ENCODE measurements at places on chromosomes 2 and 18. TPM values are rescaled to one million over a fixed set of nuclear protein-coding genes. Genes with fewer than 3 reads are reported as not detected.
A peak's percentile ranks its signal among the peaks of the same experiment; 100 is the strongest.

The KCNJ3 gene
- polyA plus RNA-seq = 7.4 TPM

- DNase-seq = no peak
Measured at GRCh38 chr2:40380721-40381120, 71.2 kb downstream of the SLC8A1 start.

DNA sequence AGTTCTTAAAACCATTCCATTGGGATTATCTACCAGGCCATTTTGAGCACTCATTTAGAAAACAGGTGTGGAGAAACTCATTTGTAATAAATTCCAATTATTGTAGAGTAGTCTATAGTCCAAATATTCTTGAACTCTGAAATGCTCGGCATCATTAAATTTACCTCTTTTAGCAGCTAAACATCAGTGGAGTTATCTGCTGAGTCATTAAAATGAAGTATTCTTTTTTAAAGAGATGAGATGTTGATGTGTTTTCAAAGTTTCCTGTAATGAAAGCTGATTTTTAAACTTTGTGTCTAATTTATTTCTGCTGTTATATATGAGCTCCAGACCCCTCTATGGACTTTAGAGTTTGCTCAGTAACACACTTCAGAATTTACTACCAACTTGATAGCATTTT is 1635.2 kb downstream of the SUCLG1 start:
- no peak for DNase-seq

DNA sequence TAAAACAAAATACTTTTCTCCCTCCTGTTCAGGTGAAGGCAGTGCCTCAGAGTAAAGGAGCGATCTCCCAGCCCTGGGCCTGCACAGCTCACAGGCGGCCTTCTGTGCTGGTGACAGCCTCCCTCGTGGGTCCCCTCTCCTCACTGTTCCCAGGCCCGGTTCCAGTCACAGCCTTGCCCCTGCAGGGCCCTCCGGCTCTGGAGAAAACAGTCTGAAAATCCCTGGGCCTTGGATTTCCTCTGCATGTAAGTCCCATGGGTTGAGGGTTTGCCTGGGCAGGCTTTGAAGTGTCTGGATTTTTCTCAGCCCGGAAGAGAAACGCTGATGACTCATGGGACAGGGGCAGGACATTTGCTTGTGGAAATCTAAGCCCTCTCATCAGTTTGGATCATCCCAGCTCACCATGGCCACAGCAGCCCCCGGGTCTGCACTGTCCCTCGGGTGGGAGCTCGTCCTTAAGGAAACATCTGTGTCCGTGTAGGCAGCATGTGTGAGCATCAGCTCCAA is 186.1 kb upstream of the RAB12 start:
- no peak for DNase-seq

DNA sequence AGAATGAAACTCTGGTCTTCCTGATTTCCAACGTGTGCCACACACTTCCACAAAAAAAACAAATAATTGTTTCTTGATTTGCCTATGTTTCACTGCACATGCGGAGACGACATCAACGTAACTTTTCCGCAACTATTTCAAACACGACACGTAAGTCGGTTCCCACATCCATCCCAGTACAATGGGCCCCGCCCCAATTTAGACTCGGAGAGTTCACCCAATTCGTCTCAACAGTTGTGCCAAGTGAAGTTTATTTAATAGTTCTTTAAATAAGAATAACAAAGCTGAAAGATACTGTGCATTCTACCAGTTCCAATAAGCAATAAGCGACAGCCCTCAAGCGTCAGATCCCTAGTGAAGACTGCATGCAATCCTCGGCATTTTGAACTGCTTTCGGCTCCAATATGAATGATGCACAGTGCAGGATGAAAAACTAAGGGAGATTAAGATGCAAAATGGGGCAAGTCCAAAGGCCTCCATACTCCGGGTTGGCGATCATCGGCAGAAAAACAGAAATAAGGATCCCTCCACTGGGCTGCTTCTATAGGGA is 664 bp downstream of the CCT4 start:
- peak; percentile 18 for DNase-seq
